Chondrocyte (in vitro differentiated cells): ENCODE measurements at places on chromosomes 7 and 10. TPM values are rescaled to one million over a fixed set of nuclear protein-coding genes. Genes with fewer than 3 reads are reported as not detected.

Gene HOXA3
- total RNA-seq = 9.3 to 12.1 TPM in 2 of 3 replicates, not detected in the other

DNA sequence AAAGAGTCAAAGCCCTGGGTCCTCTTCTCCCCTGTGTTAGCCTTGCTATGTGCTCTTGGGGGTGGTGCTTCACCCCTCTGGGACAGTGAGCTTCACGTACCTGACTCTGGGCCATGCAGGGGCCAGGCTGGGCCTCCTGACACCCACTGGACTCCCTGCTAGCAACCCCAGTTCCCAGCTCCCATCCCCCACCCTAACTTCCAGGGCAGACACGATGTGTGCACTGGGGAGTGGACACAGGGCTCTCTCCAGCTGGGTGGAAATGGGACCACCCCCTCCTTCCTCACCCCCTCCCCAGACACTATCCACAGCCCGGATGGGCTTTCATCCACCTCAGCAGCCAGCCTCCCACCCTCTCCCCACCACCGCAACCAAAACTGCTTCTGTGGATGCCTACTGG lies 113.0 kb upstream of the ZNF479 start:
- DNase-seq = no peak

DNA sequence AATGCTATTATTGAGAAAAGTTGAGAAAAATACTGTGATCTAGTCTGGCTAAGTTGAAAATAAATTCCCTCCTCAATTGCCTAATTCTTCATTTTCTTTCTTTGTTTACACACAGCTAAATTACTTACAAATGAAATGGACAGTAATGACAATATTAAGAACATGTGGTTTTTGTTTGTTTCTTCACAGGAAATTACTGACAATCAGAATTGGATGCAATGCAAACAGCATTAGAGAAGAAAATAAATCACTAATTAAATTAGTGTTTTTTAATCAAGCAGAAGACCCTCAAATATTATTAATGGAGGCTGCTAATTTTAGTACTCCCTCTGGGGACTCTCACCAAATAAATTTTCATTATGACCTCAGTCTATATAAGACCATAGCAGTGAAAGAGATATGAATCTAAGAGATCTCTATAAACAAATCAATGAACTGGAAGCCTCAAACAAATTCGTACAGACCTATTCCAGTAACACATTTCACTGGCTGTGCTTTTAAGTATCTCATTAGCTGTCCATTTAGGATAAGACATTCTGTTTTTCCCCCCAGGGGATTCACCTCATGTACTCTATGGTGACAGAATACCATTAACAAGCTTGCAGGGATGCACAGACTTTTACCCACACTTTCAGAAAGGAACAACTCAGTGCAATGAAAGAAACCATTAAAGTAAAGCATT lies 202.0 kb upstream of the DGKB start:
- DNase-seq = no peak

- no peak for DNase-seq
Observed at GRCh38 chr7:42543953-42544352, 306.9 kb upstream of the GLI3 start.

DNA sequence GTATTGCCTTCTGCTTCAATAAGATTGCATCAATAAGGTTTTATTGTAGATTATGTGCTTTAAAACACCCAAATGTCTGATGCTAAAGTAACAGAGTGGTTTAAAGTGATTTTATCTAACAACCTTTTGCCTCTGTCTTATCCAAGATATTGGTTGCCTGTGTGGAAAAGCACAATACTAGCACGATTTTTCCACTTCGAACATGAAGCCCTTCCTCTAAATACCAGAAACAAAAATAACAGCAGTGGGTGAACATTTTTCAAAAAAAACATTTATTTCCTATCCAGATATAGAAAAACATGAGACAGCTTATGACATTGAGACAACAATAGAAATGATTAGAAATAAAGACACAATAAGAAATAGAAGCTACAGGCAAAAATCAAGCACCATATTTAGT lies 59.5 kb upstream of the MDFIC start:
- no peak for DNase-seq

GRCh38 chr10:81303656-81304055 lies 571.3 kb upstream of the NRG3 start:
- no peak for DNase-seq

DNA sequence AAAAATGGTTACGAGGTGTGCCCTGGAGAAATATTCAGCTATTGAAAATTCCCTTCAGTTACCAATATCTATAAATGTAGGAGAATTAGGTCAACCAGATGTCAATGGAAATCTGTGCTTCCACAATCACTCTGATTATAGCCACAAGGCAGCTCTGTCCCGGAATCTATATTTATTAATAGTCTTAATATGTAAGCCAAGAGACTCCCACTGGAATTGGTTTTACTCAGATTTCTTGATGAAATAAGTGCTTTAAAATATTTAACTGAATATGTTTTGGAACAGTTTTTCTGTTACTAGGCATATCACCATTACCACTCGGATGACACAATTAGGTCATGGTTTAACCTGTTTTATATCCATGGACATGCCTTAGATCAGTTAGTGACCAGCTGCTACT lies 169.6 kb downstream of the POM121L12 start:
- DNase-seq = no peak

- no peak for DNase-seq
Observed at GRCh38 chr10:78952030-78952429, 116.7 kb upstream of the ZMIZ1 start.

Gene SPDYE8
- total RNA-seq = not detected in 3 replicates

Gene CFAP46
- 0.49 to 0.92 TPM (median 0.89 TPM) in 3 replicates for total RNA-seq

Gene TAC1
- total RNA-seq = not detected in 3 replicates
